Stomach (tissue), 19 donors: ENCODE measurements at places on chromosomes 5 and 9. TPM values are rescaled to one million over a fixed set of nuclear protein-coding genes. Genes with fewer than 3 reads are reported as not detected.
A peak's percentile ranks its signal among the peaks of the same experiment; 100 is the strongest.

GRCh38 chr9:116027096-116027495, 126.5 kb upstream of the PAPPA start:
- DNase-seq: no peak

- no peak for DNase-seq
Measured at GRCh38 chr9:133205996-133206931, 2.8 kb downstream of the OBP2B start.

- DNase-seq: no peak
Measured at GRCh38 chr5:79824444-79824843, 134.8 kb downstream of the CMYA5 start.

DNA sequence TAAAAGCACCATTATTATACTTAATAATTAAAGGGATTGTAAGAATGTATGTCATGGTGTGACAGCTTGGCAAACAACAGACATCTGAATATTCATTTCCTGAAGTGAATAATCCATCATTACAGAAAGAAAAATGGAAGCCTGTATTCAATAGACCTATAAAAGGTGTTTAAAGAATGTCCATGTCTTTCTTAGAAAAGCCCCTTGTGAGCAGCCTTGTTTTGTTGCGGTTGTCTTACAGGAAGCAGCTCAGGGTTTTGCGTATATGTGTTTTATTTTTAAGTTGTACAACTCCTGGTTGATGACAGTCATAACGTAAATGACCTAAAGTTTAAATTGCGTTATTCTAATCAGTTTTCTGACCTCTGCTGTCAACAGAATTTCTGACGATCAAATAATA, 53.8 kb downstream of the CAST start:
- no peak for DNase-seq

DNA sequence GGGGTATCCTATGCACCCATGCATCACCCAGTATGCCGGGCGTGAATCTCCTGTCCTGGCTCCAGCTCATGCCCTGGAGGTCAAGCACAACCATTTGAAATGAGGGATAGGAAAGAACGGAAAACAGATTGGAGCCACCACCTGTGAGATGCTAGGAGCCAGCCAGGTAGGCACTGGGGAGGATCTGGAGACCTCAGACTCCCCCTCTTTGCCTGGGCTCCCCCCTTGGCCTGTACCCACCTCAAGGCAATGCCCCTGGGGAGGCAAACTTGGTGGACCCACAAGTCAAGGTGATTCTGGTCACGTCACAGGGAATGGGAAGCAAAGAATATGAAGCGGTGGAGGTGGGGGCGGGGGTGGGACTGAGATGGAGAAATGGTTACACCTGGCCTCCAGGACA, 92.6 kb downstream of the PAX5 start:
- DNase-seq: no peak

DNA sequence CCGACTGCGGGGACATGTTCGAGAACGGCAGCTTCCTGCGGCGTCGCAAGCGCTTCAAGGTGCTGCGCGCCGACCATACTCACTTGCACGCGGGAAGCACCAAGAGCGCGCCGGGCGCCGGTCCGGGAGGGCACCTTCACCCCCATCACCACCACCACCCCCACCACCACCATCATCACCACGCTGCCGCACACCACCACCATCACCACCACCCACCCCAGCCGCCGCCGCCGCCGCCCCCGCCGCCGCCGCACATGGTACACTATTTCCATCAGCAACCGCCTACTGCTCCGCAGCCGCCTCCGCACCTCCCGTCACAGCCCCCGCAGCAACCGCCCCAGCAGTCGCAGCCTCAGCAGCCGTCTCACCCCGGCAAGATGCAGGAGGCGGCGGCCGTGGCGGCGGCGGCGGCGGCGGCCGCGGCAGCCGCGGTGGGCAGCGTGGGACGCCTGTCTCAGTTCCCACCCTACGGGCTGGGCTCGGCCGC, 514 bp downstream of the FOXB2 start:
- peak; percentile 18 for DNase-seq

GRCh38 chr5:149140197-149141002, 893 bp upstream of the ABLIM3 start:
- no peak for DNase-seq

- peak; percentile 51 for DNase-seq
Measured at GRCh38 chr9:101028346-101029314, at the start of gene PLPPR1. Gene PLPPR1, plus strand, starts transcription at chr9:101028727.

GRCh38 chr5:98110282-98110691, 663.2 kb upstream of the RGMB start:
- DNase-seq: no peak

GRCh38 chr9:77556396-77556795, 91.7 kb downstream of the GNA14 start:
- no peak for DNase-seq

GRCh38 chr5:35473589-35473988, 144.1 kb upstream of the SPEF2 start:
- no peak for DNase-seq

DNA sequence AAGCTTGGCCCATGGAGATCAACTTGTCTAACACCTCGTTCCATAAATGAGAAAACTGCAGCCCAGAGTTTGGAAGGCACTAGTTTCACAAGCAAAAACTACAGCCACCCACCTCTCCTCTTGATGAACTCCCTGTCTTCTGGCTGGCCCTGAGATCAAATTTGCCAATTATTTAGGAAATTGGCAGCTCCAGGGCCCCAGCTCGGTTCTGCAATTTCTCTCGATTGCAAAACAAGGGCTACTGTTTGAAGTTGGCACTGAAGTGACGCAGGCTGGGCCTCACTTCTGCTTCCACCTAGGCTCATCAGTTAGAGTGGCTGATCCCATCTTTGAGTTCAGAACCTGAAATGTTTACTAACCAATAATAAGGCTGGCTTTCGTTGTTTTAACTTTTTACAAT, 3.7 kb upstream of the GPX3 start:
- DNase-seq: no peak

GRCh38 chr5:134043793-134044792, 39.3 kb upstream of the VDAC1 start:
- no peak for DNase-seq

DNA sequence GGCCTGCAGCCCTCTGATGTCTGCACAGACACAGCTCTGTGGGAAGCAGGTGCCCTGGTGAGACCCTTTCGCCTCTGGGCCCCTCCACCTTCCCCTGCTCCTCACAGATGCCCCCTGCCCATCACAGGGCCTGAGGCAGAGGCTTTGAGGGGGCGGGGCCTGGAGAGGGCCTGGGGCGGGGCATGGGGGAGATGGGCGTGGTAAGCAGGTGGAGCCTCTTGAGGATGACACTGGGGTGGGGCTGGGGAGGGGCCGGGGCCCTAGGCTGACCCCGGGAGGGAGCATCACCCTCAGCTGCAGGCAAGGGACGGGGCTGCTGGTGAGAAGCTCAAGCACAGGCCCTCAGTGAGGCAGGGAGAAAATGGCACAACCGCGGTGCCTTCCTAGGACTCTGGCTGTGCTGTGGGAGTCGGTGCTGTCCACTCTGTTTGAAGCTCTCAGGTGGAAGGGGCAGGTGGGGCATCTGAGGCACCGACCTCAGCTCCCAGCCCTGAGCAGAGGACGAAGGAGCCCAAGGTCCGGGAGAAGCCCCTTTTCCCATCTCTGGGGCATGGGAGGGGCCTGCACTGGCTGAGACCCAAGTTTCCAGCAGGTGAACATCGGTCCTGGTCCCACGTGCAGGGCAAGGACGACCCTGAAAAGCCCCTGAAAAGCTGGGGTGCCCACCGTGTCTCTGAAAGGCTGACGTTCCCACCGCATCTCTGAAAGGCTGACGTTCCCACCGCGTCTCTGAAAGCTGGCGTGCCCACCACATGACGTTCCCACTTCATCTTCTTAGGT, 17.5 kb upstream of the SLC9A3 start:
- DNase-seq: no peak

GRCh38 chr9:96299823-96300222, 2.2 kb downstream of the HSD17B3 start:
- no peak for DNase-seq

- no peak for DNase-seq
Measured at GRCh38 chr5:132064140-132064539, 3.7 kb downstream of the IL3 start.

DNA sequence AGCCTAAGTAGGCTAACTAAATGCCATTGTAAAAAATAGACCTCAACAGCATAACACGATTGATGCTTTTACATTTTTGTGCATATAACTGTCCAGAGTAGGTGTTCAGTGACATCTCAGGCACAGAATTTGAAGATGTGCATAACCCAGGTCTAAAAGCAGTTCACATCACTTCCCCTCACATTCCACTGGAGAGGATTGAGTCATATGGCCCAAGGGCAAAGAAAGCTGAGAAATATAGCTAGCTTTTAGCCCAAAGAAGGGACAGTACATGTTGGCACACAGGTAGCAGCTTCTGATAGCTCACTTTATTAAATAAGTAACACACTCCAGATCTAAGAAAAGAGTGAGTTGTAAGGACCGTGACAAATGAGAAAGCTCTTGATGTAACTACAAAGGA, 2259.5 kb upstream of the WWC1 start:
- no peak for DNase-seq

DNA sequence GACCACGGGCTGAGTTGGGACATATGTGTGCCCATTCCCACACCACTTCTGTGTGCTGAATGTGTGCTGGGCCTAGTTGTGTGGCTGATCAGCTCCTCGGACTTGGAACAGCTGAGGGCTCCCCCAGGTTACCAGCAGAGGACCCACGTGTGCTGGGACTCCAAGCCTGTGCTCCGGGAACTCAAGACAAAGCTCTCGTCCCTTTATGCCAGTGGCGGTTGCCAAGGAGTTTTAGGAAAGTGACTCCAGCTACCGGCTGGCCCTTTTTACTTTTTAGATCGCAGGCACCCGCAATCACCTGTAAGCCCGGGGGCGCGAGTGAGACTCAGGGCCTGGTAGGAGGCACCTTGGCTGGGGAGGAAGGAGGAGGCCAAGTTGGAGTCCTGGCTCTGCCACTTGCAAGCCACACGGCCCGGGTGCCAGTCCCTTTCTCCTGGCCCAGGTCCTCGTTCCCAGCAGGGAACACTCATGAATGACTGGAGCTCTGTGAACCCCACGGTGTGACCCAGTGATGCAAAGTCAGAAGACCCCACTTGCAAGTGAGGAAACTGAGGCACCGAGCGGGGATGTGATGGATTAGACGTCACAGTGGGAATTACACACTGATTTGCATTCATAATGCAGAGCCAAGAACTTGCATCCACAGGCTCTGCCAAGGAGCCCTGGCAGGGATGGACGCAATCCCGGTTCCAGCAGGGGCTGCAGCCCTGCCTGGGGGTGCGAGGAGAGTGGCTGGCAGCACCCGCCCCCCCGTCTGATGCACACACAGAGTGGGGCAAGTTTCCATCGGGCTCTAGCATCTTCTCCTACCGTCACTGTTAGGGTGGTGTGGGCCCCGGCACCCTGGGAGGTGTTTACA, 26.9 kb downstream of the CRB2 start:
- DNase-seq: no peak

DNA sequence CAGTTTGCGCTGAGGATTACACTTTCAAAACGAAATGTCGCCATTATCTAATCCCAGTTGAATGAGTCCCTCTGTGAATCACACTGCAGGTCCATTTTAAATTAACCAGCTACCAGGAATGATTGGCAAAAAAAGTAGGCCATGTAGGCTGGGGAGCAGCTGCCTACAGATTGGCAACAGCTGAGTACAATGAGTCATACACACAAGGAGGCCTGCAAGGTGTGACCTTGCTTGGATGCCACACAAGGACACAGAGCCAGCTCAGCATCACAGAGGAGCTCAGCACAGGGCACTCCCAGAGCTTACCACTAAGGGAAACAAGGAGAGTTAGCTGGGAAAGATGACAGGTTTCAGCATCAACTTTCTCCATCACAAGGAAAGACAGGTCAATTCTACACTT, 12.9 kb downstream of the HAVCR1 start:
- DNase-seq: peak; percentile 74

DNA sequence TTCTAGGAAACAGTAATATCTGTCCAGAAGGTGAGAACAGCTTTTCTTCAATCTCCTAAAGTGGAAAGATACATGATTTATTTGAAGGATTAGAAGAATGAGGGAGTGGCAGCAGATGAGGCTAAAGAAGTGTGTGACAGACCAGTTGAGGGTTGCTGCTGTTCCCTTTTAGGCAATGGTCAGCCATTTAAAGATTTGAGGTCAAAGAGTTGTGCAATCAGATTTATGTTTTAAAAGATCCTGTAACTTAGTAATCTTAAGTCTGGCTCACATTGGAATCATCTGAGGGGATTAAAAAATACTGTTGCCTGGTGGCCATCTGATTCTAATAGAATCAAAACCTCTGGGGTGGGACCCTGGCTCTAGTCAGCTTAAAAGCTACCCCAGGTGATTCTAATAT, 4.3 kb upstream of the SGCD start:
- DNase-seq: no peak

C5orf52 gene
- total RNA-seq: not detected

FAM81B gene
- total RNA-seq: not detected

NR2F1-AS1 gene
- total RNA-seq: 15.8 TPM

HNRNPA0 gene
- total RNA-seq: 20.3 TPM

FBP1 gene
- total RNA-seq: 35.1 TPM

FOXD4L5 gene
- total RNA-seq: not detected

CDO1 gene
- total RNA-seq: not detected

SLC6A19 gene
- total RNA-seq: not detected

RNF208 gene
- 0.45 TPM for total RNA-seq

SUSD3 gene
- not detected for total RNA-seq

FBN2 gene
- total RNA-seq: 3.6 TPM

IRX4 gene
- total RNA-seq: not detected

PCDHAC2 gene
- total RNA-seq: 0.58 TPM

RALGPS1 gene
- total RNA-seq: 150 TPM

PJA2 gene
- 37.7 TPM for total RNA-seq

GOLM1 gene
- 157 TPM for total RNA-seq

FREM1 gene
- total RNA-seq: 1.3 TPM
